Activated T-helper 17 cell treated with anti-CD3 and anti-CD28 coated beads, Interleukin-2, amount 50 U/mL, for 72 hours (primary cell): ENCODE measurements at places on chromosomes 16 and 17.

DNA sequence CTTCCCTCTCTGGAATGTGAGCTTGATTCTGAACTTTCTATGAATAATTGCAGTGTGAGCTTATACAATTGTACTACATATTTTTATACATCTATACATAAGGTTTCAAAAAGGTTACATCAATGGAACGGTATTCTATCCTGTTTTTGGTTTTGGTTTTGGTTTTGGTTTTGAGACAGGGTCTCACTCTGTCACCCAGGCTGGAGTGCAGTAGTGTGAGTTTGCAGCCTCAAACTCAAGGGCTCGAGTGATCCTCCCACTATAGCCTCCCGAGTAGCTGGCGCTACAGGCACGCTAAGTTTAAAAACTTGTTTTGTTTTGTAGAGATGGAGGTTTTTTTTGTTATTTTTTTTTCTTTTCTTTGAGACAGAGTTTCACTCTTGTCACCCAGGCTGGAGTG is 1.1 kb downstream of the CTRB1 start:
- peak; percentile 80 for ATAC-seq

GRCh38 chr16:28304214-28304613 is 11.9 kb downstream of the SBK1 start:
- ATAC-seq: no peak

DNA sequence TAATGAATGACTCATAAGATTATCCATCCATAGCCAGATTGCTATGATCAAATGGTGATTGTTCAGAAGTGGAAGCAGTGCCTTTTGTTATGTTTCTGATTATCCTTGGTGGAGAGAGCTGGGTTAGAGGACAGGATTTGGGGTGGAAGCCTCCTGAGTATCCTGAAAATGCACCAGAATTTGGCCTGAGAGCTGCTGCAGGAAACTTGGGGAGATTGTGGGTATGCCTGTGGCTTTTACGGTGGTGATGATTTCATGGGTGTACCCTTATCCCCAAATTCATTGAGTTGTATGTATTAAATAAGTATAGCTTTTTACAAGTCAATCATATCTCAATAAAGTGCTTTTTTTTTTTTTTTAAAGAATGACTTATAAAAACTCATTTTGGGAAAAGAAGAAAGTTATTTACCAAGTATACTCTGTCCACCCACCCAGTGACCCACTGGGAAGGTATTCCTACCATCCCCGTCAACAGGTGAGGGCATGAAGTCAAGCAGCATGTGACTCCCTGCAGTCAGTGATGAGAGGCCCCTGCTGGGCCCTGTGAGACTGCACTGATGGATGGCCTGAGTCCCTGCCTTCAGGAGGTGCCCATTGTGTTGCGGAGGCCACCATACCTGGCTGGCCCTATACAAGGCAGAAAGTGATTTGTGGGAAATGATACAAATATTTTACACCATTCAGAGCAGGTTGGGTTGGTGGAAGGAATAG is 28.4 kb downstream of the NKD1 start:
- no peak for ATAC-seq

GRCh38 chr17:6514371-6514770 is 42.0 kb downstream of the PITPNM3 start:
- no peak for ATAC-seq

GRCh38 chr16:10708969-10709368 is 14.2 kb upstream of the TEKT5 start:
- ATAC-seq: no peak

DNA sequence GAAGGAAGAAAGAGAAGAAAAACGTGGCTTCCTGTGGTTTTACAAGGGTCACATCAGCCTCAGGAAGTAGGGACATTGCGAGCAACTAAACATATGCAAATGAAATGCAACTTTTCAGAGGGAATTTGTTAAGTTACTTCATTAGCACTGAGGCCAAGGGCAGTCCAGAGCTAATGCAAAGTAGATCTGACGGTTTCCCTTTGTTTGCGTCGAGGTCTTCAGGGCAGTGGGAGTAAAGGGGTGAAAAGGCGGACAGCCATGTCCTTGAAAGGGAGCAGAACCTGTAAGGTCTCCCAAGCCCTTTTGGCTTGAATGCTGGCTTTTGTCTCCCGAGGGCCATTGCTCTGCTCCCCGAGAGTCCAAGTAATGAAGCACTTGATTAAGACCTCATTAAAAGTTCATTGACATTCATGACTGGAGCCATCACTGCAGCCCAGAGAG is 85.0 kb downstream of the PMP22 start:
- ATAC-seq: no peak
